HAP-1 (cell line): ENCODE measurements at places on chromosomes 3 and 15.

DNA sequence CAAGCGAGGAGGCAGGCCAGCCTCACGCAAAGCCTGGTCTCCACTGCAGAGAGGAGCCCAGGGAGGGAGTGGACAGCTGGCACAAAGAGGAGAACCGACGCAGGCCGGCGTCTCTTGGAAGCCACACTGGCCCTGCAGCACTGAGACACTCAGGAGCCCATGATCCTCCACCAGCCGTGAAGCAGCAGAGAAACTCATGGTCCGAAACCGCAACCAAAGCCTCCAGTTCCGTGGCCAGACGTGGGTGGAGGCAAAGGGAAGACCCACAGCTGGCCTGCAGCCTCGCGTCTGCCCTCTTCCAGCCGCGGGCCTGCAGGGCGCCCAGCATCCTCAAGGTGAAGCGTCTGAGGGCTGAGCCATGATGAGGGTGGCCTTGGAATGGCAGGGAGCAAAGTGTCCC is 62.2 kb upstream of the SEC61A1 start:
- DNase-seq = no peak

DNA sequence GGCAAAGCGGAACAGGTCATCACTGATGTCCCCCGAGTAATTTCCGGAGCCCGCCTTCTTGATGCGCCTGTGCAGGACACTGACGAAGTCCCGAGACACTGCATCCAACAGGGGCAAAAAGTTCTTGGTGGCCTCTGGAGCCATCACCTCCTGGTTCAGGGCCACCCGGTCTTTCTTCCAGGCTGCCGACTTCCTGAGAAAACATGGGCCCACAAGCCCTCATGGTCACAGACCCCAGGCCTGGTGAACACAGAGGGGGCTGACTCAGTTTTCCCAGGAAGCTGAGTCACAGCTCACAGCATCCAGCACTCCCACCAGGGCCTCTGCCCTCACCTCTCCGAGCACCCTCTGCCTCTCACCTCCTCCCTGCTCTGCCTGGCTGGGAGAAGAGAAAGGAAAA is 22.4 kb downstream of the CYP11A1 start:
- no peak for DNase-seq

GRCh38 chr3:188403404-188403803 is 249.4 kb downstream of the LPP start:
- DNase-seq = no peak

DNA sequence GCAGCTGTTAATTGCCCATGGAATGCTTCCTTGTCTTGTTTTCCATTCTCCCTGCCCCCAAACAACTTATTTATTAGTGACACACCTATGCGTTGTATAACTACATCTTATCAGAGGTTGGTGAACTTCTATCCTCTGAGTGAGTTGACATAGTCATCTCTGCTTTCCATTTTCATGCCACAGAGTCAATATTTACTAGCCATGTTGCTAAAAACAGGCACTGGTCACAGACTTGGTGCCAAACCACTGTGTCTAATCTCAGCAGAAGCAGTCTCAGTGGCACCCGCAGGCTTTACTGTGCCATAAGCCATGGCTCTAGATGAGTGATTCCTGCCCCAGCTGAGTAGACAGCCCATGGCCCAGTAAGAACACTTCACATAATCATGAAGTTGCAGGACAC is 26.5 kb downstream of the DAPK2 start:
- no peak for DNase-seq

DNA sequence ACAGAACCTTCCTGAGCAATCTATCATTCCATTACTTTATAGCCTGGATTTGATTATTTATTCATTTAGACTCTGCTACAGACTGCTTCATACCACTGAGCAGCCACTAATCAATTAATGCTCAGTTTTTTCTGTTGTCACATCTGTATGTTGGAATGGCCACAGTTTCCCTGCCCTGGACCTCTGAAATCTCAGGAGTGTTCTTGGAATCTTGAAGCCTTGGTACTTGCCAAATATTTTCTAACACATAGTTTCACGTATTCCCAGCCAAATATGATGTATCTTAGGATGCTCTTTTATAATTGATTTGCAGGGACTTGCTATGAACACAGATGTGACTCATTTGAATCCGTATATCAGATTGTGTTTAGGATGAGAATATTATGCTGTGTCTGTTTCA is 225.8 kb downstream of the TAFA4 start:
- no peak for DNase-seq

GRCh38 chr3:158205324-158205723 is 95.4 kb downstream of the RSRC1 start:
- DNase-seq = no peak

DNA sequence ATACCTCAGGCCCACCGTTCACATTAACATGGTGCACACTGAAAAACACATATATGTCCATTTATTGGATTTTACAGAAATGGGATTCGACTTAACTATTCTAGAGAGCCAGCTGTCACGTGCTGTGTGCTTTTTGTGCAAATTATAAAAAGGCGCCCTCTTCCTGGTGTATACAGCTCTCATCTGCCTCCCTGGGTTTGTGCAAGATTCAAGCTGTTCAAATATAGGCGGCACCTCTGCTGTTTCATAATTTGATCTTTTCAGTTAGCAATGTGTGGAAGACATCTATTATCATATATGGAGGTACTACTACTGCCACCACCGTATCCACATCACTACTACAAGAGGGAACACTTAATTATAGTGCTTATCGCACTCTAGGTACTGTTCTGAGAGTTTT is 187.6 kb downstream of the EBLN2 start:
- no peak for DNase-seq

- no peak for DNase-seq
Observed at GRCh38 chr15:56128081-56128480, 115.6 kb downstream of the RFX7 start.

DNA sequence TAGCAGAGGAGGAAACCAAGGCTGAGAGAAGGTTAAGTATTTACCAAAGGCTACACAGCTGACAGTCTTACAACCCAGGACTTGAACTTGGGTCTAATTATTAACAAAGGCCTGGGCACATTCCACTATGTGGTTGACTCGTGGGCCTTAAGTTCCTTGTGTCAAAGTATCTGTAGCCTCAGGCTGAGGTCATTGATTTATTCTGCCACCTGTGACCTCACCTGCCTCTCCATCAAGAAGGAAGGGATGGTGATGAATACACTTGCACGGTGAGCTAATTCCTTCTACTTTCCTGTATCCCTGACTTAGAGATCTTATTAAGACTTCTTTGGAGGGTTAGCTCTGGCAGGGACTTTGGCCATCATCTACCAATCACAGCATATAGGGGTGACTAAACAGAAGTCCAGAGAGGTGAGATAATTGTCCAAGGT is 19.9 kb upstream of the LRRC58 start:
- no peak for DNase-seq

GRCh38 chr15:101453123-101454120 is 36.1 kb downstream of the PCSK6 start:
- DNase-seq = no peak

DNA sequence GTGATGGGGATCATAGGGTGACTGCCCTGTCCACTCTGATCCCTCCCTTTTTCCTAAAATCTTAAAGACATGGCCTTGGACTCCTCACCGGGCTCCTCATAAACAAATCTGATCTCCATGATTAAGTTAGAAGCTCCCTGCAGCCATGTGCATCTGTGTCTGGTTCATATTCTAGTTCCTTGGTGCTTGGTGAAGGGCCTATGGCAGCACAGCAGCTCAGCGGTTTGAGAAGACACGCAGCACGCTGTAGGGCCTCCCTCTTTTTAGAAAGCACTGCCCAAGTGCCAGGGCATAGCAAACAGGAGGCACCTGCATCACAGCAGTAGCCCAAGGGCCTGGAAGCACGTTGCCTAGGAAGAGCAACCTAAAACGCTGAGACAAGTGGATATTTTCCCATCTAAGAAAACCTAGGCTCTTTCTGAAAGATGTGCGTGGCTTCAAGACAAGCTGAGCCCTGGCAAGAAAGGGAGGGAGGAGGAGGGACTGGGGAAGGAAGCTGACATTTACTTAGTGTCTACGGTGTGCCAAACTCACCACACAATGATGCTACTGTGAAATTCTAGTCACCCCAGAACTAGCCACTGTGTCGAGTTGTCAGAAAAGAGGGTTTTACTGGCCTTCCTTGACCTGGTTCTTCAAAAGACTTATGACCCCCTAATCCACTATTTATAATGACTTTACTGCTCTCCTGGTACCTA is 14.9 kb upstream of the ULK3 start:
- no peak for DNase-seq

GRCh38 chr3:105616374-105617121 is 249.8 kb downstream of the ALCAM start:
- no peak for DNase-seq

- DNase-seq = no peak
Observed at GRCh38 chr15:86197770-86198169, 118.1 kb downstream of the AGBL1 start.

DNA sequence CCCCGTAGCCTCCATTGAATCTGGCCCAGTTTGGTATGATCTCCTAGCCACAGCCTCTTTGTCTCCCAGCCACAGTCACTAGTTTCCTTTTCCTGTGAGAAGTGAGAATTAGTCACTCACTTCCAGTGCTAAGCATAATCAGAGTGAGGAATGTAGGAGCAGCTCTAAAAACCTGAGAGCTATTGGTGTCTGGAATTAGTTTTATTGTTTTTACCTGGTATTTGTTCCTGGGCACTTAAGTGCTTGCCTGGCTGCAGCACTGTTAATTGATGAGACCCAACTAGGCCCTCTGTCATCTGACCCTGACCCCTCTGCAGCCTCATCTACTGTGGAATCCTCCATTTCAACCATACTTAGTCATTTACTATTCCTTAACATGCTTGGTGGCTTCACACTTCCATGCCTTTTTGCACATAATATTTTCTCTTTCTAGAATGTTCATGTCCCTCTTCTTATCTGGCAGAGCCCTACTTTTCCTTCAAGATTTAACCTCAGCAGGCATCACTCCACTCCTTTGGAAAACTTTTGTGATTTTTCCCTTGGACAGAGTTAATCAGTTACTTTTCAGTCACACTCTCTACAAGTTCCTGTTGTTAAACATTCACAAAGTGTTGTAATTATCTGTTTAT is 48.8 kb downstream of the PDE8A start:
- DNase-seq = no peak

DNA sequence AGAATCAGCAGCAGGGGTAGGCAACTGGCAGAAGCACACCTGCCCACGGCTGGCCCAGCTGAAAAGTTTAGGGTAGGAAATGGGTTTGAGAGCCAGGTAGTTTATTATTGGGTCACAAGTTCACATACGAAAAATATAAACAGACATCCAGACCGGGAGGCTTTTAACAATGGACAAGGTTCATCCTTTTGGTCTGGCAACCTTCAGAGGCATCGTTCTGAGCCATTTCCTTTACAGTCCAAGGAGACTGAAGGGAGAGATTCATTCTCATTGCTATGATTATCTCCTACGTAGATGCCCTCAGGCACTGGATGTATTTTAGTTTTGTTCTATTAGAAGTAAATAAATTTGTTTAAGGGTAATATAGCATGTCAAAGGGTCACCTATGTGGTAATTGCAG is 248.0 kb upstream of the THBS1 start:
- DNase-seq = no peak

- DNase-seq = no peak
Observed at GRCh38 chr3:71579326-71579934, 4.1 kb downstream of the FOXP1 start.

DNA sequence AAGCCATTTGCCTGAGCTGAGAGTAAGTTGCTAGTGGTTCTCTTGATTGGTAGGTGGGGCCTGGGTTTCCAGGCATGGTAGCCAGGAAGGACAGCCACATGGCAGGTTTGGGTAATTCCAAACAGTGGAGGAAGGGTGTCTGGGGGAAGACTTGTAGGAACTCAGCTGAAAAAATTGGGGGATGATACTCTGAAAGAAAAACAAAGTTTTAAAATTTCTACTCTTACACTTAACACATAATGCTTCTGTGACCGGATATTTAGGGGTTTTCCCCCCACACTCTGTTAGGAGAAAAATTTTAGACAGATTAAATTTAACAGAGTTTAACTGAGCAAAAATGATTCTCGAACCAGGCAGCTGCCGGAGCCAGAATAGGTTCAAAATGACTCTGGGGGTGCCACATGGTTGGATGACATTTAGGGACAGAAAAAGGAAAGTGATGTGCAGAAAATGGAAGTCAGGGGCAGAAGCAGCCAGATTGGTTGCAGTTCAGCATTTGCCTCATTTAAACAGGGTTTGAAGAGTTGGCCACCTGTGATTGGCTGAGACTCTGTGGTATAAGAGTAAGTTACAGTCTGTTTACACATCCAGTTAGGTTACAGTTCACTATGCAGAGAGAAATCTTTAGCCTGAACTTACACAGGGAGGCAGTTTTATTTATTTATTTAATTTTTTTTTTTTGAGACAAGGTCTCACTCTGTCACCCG is 8.1 kb downstream of the B2M start:
- no peak for DNase-seq

- no peak for DNase-seq
Observed at GRCh38 chr15:55912982-55913381, 80.4 kb downstream of the NEDD4 start.

GRCh38 chr3:184357248-184358123 is 3.9 kb downstream of the CLCN2 start:
- no peak for DNase-seq

DNA sequence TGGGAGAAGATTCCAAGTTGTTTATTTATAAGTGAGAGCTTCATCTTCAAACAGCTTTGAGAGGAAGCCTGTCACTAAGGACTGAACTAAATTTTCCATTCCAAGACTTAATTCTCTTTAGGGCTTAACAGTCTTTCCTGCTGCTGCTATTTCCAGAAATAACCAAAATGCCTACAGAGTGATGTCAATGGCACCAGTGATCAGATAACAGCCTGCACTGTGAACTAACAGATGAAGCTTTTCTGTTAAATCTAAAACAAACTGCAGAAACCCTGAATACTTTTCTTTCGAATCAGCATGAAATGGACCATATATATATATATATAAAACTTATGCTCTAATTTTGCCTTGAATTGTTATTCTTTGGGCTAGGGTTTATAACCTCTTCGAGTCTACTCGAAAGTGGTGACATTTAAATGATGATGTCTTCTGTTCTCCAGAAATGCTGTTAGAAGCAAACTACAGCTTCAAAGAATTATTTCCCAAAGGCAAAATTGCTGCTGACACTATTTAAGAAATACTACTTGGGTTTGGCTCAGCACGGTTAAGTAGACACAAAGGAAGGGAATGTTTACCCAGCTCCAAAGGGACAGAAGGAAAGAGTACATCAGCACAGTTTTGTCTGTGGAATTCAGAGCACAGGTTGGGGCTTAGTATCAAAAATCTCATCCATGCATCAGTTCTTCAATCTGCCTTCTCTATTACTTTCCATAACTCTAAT is 238.5 kb upstream of the LRRN1 start:
- no peak for DNase-seq
